GM13977 (cell line): ENCODE measurements at places on chromosomes 7 and 10.
A peak's percentile ranks its signal among the peaks of the same experiment; 100 is the strongest.

DNA sequence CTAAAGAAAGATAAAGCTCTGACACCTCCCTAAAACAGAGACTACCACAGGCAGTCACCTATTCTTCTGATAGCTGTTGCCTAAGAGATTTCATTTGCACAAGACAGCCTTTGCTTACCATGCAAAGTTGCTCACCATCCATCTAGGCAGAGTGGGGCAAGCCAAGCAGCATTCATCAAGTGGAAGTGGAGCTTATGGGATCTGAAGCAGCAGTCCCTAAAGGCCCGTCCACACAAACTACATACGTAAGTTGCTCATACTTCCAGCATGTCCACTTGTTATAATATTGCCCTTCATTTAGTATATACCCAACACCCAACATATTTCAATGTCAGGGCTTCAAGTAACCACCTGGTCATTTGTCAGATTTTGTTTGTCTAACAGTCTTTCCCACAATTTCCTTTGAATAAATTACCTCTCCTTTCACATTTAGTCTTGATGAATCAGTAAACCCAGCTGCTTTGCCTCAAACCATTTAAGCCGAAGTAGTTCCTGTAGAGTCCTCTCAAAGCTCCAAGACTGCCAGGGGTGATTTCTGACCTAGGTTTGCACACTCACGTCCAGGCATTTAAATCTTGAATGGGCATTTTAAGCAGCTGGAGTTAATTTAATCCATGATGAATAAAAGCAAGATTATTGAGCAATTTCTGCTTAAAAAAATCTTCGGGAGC, 67.9 kb downstream of the ATAD1 start:
- no peak for DNase-seq

- no peak for DNase-seq
These were observed 7.6 kb upstream of the BAG3 start for GRCh38 chr10:119643306-119644204.

DNA sequence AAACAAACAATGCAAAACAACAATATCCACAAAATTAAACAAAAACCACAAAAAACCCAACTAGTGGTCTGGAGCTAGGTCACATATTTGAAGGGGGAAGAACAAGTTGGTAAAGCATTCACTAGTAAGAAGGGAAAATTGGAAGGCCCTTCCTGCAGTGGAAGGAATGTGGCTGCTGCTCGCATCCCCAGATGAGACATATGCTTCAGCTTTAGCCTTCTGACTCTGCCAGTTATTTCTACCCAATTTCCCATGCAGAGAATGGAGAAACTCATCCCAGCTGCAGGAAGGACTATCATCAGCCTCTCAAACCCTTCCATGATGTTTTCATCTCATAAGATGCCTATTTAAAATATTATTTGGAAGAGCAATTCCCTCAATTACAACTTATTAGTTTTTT, 176.6 kb downstream of the BMPER start:
- DNase-seq, result no peak

- DNase-seq, result no peak
These were observed 201.3 kb downstream of the JCAD start for GRCh38 chr10:29857843-29858701.

DNA sequence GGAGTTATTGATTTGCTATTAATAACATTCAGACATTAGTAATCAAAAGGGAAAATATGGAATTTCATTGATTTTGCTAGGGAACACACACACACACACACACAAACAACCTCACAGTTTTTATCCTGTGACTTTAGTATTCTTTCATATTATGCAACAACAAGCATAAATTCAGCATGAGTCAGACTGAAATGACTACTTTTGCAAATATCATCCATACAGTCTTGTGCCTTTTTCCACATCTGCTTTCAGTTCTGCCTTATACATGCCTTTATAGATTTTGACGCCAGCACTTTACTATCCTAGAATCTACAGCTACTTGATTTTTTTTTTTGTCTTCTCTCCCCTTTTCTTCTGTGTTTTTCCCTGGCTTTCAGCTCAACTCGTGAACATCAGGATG, 975.8 kb upstream of the LRRTM3 start:
- no peak for DNase-seq

- DNase-seq, result no peak
These were observed 86.6 kb upstream of the LEP start for GRCh38 chr7:128154504-128154903.

GRCh38 chr10:73359492-73359891, 828 bp upstream of the CFAP70 start:
- DNase-seq, result no peak

DNA sequence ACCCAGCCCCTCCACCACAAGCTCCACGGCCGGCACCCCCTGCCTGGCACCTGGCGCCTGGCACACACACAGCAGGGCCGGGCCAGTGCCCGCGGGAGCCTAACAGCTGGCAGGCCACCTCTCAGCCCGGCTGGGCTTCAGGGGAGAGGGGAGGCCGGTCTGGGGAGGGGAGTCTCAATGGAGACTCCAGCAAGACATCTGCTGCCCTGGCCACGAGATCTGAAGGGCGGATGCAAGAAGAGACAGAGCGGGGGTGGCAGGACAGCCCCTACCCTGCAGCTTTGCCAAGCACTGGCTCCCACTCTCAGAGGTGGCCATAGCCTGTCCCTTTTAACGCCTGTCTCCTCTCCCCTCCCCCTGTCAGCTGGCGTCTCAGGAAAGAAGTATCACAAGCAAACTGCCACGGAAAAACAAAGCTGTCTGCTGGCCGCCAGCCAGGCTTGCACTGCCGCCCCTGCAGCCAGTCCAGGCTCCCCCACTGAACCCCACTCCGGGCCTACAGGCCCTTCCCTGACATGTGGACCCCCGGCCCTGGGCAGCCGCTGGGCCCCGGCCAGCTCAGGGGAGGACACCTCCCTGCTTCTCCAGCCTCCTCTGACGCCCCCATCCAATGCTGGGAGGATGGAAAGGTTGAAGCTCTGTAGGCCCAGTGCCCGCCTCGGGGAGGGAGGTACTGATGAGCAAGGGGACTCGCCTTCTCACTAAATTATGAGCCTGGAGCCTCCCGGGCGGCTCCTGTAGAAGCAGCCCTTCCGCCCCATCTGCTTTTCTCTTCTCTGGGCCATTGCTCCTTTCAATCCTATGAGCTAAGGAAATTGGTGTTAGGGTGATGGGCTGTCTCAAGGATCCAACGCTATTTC, 178.4 kb downstream of the ARHGAP12 start:
- no peak for DNase-seq

DNA sequence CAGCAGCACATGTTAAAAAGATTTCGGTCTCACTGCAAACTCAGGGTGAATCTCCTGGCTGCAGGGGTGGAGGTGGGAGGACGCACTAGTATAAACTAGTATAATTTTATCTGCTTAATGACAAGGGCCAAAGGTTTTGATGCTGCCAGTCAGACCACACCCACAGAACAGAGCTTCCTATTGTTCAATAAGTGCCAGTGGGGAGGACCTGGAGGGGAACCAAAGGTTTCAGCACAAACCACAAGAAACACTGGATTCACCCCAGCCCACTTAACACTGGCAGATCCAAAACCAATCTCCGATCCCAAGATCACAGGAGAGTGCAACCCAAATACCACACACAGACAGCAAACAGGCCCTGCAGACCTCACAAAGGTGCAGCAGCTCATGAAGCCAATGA, 6.6 kb downstream of the VOPP1 start:
- DNase-seq, result no peak

GRCh38 chr7:98202367-98203195, 8.7 kb upstream of the BHLHA15 start:
- peak; percentile 92 for DNase-seq

DNA sequence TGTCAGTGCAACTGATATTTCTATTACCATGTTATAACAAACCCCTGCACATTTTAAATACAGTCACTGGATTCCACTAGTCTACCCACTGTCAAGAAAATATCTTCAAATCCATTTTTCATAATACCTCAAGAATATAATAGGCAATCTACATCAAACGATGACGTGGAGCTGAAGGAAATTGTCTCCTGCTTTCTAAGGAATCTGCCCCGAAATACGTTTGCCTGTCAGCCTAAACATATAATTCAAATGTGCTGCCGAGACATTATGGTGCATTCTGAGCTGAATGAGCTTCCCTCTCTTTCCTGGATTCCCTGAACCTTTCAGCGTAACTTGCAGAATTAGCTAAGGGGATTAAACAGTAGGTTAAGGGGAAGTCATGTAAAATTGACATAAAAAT, 306.8 kb downstream of the SORCS1 start:
- DNase-seq, result no peak

GRCh38 chr7:156566812-156567549, 73.6 kb upstream of the RNF32 start:
- DNase-seq, result no peak

DNA sequence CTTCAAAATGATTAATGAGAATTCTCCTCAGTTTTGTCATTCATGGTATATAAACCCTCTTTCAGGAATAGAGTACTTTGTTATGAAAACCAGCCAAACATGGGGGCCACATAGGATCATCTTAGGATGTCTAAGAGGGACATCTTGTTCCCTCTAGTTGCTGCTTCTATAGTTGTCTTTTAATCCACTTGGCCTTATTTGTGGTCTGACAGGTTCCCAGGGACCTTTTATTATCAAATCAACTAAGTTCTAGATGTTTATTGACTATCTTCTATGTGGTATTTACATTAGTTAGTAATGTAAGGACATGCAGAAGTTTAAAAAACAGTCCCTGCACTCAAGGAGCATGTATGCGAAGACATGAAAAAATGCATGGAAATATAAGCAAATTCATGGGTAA, 1.6 kb upstream of the ZC3HAV1 start:
- DNase-seq, result no peak

GRCh38 chr10:84156009-84156408, 16.7 kb downstream of the GHITM start:
- no peak for DNase-seq

DNA sequence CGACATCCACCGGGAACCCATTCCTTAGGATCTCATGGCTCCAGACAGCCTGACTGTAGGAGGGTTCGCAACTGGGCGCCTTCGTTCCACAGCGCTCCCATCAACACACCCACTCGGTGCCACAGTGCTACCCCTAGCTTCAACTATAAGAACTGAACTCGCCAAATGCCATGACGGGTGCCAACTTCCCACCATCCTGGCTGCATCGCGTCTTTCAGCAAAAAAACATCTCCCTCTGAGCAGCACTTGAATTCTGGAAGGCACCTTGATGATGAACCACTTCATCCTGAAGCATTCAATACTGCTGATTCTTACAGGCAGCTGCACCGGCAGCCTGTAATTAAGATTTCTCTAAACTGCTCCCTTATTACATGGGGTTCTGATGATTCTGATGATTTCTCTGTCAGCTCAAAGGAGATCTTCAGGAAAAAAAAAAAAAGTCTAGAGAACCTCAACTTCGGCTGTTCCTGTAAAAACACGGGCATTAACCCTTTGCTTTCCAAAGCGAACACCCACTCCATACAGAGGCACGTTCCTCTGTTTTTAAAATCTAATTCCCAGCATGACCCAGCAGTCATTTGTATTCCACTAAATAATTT, 1.3 kb downstream of the CYTH3 start:
- peak; percentile 40 for DNase-seq

DNA sequence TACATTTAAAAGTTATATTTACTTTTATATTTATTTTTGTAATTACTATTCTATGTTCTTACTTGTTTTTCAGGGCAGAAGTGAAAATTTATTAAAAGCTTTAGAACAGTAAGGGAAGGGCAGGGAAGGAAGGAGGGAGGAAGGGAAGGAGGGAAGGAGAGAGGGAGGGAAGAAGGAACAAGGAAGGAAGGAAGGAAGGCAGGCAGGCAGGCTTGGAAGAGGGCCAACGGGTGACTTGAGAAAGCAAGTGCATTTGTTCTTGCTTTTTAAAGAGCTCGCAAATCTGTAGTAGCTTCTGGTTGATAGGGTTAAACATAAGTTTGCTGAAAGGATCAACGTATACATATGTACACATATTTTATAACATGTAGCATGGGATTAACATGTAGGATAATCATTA, 725.3 kb upstream of the FZD8 start:
- no peak for DNase-seq

- peak; percentile 4 for DNase-seq
These were observed 256.7 kb downstream of the AGMO start for GRCh38 chr7:15305002-15305600.

DNA sequence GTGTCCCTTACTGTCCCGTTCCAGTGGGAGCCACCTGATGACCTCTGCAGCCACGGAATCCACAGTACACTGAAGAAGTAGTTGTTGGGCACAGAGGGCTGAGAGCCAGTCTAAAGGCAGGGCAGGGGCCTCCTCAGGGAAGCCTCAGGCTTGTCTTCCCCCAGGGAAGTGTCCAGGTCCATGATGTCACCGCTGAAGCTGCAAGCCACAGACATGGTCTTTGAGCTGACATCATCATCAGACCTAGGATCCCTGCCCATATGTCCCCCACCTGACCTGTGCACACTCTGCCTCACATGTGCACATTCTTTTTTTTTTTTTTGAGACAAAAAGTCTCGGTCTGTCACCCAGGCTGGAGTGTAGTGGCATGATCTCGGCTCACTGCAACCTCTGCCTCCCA, 38.4 kb upstream of the ELFN1 start:
- DNase-seq, result no peak

DNA sequence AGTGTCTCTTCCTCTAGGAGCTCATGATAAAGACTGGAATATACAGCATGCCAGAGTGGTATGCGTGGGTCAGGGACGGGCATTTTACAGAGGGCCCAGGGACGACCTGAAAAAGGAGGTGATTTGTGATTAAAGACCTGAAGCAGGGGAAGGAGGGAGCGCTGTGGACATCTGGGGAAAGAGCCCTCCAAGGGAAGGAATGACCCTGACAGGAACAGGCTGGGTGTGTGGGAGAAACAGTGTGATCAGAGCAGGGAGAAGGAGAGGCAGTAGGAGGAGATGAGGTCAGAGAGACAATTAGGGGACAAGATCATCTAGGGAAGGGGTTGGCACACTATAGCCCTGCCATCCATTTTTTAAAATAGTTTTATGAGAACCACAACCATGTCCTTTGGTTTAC, 3.4 kb upstream of the RASSF4 start:
- DNase-seq, result no peak

GRCh38 chr7:106423111-106423510, 138.3 kb upstream of the NAMPT start:
- no peak for DNase-seq

- DNase-seq, result no peak
These were observed 91.0 kb upstream of the PDCD4 start for GRCh38 chr10:110780704-110781103.

DNA sequence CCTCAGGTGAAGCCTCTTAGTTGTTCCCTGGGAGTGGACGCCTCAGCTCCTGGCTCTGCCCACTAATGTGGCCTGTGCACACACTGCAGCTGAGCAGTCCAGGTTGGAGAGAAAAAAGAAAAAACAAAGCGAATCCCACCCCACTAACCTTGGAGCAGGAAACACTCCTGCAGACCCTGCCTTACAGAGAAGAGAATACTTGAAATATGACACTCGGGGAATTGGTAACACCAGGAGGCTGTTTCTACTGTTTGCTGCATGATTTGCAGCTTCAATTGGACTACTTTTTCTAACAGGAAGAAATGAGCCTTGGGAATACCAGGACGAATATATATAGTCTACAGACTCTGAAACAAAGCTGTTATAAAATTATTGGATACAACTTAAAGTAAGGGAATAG, 22.2 kb downstream of the CDHR3 start:
- DNase-seq, result no peak

GRCh38 chr10:116960066-116960776, 44.8 kb downstream of the SHTN1 start:
- no peak for DNase-seq

- DNase-seq, result peak; percentile 42
These were observed 22.8 kb downstream of the RGR start for GRCh38 chr10:84267503-84268126.

GRCh38 chr10:34526758-34527730, 288.1 kb downstream of the PARD3 start:
- no peak for DNase-seq

- no peak for DNase-seq
These were observed 591.1 kb downstream of the TNS3 start for GRCh38 chr7:46990761-46991160.
